M059J (cell line): ENCODE measurements at places on chromosomes 2 and 18.

- no peak for DNase-seq
Observed at GRCh38 chr2:6526093-6526824, 339.4 kb downstream of the CMPK2 start.

GRCh38 chr18:58314284-58314683, 270.3 kb downstream of the NEDD4L start:
- peak; percentile 96 for DNase-seq

DNA sequence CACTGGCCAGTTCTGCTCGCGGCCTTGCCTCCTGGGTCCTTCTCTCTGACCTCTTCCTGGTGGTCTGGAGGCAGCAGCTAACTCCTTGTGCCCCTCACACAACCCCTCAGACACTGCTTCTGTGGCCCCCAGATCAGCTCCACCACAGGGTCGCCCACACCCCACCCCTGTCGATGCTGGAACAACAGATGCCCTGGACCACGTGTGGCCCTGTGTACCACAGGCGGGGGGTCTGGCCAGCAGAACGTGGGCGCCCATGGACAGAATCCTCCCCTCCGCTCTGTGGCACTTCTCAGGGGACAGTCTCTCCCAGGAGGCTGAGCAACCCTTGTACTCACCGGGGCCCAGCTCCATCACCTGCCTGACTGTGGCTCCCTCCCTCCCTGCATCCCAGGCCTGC, 245.6 kb downstream of the NDUFA10 start:
- DNase-seq, result no peak

DNA sequence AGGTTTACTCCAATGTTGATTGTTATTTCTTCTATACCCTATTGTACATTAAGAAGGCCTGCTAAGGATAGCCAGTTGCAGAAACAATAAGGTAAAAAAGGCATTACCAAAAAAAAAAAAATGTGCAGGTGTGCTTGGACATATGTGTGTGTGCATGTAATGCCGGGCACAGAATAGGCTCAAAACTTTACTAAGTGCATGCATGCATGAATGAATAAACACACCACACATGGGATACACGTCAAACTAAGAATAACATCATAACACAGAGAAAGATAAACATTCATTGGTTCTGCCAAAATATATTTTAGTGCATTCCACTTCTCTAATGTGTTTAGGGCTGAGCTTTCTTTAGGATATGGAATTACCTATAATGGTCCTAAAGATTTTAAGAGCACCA, 298.2 kb downstream of the TCF4 start:
- DNase-seq, result no peak

- peak; percentile 91 for DNase-seq
Observed at GRCh38 chr2:173657996-173658717, 303.5 kb downstream of the CDCA7 start.

DNA sequence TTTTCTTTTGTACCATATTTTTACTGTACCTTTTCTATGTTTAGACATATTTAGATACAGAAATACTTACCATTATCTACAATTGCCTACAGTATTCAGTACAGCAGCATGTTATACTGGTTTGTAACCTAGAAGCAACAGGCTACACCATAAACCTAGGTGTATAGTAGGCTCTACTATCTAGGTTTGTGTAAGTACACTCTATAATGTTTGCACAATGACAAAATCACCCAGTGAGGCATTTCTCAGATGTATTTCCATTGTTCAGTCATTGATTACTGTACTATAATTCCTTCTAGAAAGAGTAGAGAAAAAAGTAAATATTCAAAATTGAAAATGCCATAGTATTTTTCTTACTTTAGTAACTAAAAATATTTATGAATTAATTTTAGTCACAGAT, 490.1 kb upstream of the REG3G start:
- DNase-seq, result no peak

DNA sequence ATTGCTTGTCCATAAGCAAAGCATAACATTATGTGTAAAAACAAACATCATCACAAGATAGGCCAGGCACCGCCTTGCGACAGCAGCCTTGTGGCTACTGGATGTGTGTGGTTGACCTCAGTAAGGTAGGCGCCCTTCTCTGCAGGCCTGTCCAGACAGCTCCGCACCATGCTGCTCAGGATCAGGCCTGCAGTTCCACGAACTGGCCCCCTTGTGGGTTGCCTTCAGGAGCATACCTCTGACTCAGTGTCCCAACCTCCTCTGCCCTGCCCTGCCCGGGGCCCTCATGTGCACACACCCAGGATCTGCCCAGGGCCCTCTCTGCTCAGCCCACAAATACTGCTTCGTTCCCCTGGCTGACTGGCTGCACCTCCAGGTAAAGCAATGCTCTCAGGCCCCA, 16.1 kb upstream of the ZNF236 start:
- DNase-seq, result no peak

DNA sequence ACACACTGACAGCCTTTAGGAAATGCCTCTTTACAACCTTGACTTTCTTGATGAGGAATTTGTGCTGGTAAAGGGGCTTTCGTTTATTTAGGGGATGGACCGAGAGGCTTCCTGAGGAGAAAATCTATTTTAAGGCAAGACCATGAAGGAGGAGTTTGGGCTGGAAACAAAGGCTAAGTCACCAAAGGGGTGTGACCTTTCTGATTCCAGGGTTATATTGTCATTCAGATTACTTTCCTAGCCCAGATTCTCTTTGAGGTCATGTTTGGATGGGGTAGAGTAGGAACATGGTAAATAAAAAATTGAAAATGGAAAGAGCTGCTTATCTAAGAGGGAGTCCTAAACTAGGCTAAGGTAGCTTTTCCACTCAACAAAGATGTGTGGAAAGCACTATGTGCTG, 77.1 kb upstream of the UGP2 start:
- DNase-seq, result no peak

DNA sequence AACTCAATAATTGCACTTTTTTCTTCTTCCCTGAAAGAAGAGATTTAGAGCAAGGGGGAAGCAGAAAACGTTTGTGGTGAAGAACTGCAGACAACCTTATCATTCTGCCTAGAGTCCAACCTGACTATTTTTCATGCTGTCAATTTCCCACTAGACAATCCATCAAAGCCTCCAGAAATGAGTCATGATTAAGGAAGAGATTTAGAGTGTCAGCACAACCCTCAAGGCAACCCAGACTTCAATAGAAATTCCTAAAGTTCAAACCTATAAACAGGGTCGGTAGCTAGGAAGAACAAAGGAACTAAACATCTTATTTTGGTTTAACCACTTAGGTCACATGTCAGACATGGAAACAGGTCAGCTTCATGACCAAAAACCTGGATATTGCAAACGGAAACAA, 86.9 kb downstream of the SLC25A12 start:
- peak; percentile 74 for DNase-seq

DNA sequence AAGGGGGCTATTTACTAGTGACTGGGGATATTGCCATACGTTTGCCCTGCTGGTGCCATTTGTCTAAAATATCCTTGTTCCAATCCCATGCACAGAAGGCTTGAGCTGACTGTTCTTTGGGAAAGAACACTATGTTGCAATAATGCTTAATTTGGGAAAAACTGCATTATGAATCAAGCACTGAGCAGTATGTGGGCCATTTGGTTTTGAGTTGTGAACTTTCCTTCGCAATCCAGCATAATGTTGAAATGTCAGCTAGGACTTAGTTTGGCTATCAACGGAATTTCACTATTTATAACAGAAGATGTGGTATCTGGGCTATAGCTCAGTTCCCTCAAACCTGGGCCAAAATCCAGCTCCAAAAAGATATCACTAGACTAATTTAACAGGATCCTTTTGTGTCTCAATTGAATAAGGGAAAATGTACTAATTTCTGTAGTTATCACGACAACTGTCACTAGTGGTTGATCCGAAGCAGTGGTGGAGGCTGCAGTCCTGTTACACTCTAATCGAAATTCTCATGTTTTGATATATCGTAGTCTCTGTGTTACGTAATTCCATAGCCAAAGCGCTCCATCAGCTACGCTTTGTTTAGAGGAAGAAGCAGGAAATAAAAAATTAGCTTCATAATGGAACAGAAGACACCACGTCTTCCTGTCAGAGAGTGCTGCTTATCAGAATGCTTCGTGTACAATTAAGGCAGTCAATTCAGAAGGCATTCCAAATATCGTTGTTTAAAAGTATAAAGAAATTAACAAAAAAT, 686.8 kb upstream of the SALL3 start:
- DNase-seq, result no peak

- peak; percentile 3 for DNase-seq
Observed at GRCh38 chr2:148483665-148484064, 160.9 kb upstream of the EPC2 start.

GRCh38 chr2:195995499-195995898, 73.1 kb downstream of the DNAH7 start:
- no peak for DNase-seq

- DNase-seq, result no peak
Observed at GRCh38 chr2:138213084-138213483, 248.8 kb downstream of the HNMT start.

DNA sequence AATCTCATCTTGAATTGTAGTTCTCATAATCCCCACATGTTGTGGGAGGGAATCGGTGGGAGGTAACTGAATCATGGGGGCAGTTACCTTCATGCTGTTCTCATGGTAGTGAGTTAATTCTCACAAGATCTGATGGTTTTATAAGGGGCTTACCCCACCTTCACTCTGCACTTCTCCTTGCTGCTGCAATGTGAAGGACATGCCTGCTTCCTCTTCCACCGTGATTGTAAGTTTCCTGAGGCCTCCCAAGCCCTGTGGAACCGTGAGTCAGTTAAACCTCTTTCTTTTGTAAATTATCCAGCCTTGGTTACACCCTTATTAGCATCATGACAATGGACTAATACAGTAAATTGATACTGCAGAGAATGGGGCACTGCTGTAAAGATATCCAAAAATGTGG, 57.9 kb downstream of the SCN7A start:
- DNase-seq, result no peak

DNA sequence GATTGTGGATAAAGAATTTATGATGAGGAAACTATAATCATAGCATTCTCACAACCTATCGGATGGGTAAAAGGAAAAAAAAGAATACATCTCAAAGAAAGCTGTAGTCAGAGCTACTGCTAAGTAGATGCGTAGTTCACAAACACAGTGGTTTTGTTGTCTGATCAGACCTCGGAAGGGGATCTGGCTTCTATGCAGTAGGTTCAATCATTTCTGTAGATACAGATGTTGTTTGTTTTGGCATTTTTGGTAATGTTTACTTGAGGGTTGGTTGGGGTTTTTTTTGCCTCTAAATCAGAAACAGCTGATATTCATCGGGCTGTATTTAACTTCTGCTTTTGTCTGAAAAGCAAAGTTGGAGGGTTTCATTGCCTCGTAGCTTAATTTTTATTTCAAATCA, 42.1 kb downstream of the NPAS2 start:
- no peak for DNase-seq

DNA sequence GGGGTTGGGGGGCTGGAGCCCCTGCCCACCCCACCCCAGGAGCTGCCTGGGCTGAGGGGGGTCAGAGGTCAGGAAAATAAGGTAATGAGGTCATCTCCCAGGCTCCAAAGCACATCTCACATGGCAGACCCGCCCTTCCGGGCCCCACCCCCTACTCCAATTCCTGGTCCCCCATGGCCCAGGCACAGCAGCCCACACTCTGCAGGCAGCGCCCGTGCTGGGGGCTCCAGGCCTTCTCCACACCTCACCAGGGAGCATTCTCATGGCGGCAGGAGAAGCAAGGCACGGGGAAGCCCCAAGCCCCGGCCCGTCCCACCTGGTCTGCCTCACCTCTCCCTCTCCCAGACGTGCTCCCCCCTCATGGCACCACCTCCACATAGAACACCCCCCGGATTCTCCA, 43.8 kb downstream of the AQP12A start:
- no peak for DNase-seq

GRCh38 chr2:62539606-62540407, 33.8 kb upstream of the TMEM17 start:
- DNase-seq, result no peak

DNA sequence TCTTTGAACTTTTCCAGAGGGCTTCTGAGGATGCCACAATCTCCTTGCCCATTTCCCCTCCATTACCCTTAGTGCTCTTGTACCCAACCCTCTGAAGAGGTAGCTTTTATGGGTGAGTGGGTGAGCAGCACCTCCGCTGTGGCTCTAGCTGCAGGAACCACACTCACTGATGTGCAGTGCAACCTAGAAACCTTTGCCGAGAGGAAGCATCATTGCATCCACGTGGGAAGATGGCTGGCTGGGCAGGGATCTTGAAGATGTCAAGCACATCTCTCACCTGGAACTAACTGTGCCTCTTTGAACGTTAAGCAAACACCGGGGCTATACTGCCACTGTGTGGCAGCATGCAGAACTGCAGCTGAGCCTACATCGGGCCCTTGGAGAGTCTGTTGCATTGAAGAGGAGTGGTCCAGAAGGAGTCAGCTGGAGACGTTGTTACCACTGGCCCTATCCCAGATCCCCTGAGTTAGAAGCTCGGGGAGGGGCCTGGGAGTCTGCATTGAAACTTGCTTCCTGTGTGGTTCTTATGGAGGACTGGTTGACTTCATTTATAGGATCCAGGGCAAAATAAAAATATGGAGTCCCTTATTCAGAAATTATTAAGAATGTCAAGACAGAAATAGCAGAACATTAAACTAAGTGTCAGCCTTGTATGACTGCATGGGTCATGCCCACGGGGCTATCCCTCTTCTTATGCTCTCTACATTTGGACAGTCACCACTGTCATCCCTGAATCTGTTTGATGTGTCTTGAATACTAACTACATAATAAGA, 28.7 kb downstream of the IGFBP5 start:
- peak; percentile 61 for DNase-seq

- peak; percentile 61 for DNase-seq
Observed at GRCh38 chr2:121748202-121748601, 7.2 kb upstream of the TSN start.

DNA sequence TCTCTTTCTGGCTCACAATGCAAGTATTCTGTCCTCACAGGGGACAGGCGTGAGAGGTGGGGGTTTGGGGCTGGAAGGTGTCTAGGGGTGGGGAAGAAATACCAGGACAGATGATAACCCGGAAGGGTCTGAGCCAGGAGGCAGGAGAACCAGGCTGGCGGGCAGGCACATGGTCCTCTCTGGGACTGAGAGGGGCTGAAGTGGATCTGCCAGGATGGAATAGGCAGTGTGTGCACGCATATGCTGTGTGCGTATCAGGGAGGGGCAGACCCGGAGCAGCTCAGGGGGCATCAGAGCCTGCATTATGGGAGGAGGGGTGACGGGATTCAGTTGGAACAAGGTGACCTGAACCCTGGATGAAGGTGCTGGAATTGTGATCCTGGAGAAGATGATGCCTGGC, 157.3 kb downstream of the DYSF start:
- no peak for DNase-seq

DNA sequence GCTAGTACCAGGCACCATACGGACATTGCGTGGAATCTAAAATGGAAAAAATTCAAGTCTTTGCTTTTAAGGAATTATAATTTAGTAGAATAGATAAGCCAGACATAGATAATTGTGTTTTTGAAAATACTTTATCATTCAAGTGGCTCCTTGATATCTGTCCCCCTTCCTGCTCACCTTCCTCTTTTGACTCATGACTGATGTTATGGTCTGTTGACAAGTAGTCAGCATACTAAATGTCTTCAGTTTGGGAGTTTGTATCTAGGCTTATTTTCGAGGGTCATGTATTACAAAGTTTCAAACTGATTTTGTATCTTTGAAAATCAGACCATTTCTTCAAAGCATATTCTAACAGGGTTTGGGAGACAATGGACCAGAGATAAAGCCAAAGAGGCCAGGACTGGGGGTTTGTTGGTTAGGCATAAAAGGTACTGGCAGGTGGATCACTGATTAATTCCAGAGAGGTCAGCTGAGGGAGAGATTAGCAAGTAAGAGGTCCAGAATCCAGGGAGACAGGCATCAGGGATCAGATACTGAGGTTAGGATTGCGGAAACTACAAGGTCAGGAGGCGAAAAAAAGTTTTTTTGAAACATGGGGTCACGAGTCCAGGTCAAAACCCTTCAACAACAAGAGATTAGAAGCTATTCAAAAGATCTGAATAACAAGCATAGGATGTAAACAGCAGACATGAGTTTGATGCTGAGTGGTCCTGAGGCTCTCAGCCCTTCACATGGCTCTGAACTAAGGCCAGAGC, 31.5 kb upstream of the KLHL14 start:
- DNase-seq, result no peak
